ENCODE measurements at places on chromosomes 2 and 18.

DNA sequence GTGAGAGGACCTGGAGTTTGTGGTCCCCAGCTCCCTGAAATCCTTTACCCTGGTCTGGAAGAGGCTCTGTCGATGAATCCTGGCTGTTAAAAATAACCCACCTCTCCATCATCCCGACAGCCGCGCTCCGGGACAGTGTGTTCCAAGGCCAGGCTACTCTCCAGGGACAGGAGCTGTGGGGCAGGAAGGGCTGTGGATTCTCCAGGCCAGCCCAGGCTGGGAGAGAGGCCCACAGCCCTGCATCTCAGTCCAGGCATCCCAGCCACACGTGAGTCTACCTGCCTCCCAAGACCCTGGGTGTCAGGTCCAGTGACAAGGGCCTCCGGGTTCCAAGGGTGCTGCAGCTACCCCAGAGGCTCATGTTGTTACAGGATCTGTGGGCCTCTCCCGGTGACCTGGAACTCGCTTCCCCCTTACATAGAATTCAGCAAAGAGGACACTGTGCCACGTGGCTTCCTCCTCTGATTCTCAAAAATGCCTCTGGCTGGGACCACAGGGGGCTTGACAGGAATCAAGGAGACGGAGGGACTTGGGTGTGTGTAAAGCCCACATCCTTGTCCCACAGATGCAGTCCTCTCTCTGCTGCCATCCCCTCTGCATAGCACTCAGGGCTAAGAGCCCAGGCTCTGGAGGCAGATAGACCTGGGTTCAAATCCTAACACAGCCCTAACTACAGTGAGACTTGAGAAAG lies 17.3 kb downstream of the ADRA2B start:
- DNase-seq, result no peak

- no peak for DNase-seq
Measured at GRCh38 chr2:67854798-67855197, 208.0 kb downstream of the C1D start.

- DNase-seq, result no peak
Measured at GRCh38 chr18:35050028-35050546, 8.9 kb downstream of the MAPRE2 start.

GRCh38 chr2:106144621-106145331 lies 49.3 kb downstream of the UXS1 start:
- DNase-seq, result no peak

GRCh38 chr2:224523626-224524577 lies 61.3 kb downstream of the CUL3 start:
- DNase-seq, result no peak

- no peak for DNase-seq
Measured at GRCh38 chr18:51537487-51537886, 340.0 kb upstream of the MEX3C start.

DNA sequence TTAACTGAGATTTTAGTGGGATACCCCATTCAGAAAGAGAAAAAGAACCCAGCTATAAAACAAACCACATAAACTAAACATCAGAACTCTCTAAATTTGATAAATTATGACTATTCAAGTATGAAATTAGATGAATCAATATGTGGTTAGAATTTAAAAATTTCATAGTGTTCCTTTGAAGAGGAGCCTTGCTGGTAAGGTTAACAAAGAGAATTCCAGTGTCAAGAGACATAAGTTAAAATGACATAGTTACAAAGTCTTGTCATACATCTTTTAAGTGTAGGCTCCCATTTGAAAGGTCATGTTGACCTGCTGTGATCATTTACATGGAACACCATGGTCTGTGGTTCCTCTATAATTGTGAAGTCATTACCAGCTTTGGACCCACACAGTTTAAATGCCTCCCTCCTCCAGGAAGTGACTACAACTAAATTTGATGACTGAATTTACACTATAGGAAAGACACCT lies 231.6 kb upstream of the ETAA1 start:
- no peak for DNase-seq

DNA sequence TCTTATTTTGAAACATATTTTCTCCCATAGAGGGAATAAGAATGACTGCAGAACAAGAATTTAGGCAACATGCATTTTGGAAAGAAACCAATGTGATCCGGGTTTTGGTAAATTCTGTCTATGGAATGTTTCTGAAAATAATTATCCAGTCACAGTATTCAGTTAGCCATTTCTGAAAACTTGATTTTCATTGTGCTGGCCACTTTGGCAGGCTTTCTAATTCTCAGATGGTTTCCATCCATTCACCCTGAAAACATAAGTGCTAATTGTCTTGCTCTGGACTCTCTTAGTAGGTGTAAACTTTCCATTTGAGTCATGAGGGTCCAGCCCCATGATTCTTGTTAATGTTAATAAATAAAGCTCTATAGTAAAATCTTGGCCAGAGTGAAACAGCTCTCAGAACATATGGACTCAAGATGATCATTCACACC lies 176.5 kb downstream of the RBM43 start:
- DNase-seq, result no peak

DNA sequence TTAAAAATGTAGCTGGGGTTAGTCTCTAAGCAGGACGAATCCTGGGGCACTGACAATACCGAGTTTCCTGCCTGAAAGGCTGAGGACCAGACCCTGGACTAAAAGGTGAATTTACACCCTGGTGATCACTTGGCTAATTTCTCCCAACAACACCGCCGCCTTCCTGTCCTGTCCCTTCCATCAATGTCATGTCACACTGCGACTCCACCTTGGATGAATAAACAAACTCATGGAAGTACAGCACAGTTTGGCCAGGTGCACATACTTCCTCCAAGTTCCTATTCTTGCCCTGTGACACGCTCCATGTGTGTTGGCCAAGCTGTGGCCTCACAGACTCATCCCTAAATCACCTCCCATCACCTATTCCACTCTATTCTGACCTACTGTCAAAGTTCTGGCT lies 15.9 kb upstream of the GALM start:
- DNase-seq, result no peak

DNA sequence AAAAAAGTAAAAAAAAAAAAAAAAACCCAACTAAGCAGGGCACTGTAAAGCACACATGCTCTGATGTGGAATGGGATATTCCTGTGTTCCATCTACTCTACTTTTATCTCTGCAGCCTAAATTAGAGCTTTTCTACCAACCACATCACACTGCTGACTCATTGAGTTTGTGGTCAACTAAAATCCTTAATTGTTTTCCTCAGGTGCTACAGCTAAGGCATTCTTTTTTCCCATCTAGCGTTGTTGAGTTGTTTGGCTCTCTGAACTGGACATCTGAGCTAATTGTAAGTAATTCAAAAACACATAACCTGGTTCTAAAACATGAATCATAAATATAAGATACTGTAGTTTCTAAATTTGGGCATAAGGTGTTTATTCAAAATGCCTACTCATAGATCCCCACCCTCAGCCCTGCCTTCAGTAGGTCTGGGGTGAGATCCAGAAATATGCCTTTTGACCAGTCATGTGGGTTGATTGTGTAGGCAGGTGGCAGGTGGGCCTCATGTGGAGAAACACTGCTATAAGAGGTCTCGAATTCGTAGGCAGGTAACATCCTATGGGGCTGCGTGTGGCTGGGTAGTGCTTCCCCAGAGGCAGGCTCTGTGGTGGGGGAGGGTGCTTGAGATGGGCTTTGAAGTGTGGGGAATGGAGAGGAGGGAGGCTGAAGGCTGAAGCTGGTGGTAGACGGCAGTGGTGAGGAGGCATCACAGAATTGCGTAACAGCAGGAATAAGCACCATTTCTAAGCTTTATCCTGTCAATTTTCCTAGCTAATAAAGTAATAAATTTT lies 27.2 kb downstream of the ANKRD29 start:
- no peak for DNase-seq

GRCh38 chr2:66442516-66443185 lies 7.7 kb downstream of the MEIS1 start:
- DNase-seq, result no peak
